NCI-H187 treated with DMSO at 0.1 percent for 48 hours (cell line): ENCODE measurements at places on chromosomes 3 and 15.

GRCh38 chr3:187765342-187765741, 20.1 kb upstream of the BCL6 start:
- no peak for DNase-seq

- DNase-seq: no peak
These were observed 160.4 kb upstream of the SLC2A2 start for GRCh38 chr3:171186817-171187500.

- no peak for DNase-seq
These were observed 24.9 kb upstream of the ATP11B start for GRCh38 chr3:182768413-182768812.

DNA sequence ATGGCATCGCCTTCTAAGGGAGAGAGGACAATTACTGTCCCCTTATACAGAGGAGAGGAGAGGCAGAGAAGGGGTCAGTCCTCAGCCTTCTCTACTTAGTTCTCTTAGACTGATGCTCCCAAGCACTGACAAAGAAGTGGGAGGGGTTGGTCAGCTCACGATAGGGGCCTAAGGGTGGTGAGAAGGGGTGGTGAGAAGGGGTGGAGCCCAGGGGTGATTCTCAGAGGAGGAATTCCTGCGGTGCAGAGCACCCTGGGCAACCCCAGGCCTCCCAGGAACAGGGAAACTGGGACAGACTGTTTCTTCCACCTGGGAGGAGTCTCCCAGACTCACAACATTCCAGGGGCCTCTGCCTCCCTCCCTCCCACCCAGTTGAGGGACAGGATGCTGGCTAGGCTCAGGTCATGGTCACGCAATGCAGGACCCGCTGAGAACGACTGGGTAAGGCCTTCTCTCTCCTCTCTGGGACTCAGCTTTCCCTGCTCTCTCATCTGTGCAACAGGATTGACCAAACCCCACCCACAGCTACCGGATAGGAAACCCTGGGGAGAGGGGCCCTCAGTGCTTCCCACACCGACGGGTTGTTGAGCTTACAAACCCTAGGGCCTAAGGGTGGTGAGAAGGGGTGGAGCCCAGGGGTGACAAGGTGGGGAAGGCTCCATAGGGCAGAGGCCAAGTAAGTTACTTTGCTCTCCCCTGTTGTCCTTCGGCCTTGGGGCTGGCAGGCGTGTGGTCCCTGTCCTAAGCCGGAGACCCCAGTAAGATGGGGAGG, 1.5 kb downstream of the TPRA1 start:
- no peak for DNase-seq

- DNase-seq: no peak
These were observed 14.8 kb downstream of the PPCDC start for GRCh38 chr15:75038231-75038630.

GRCh38 chr3:11145888-11146287, 8.4 kb upstream of the HRH1 start:
- DNase-seq: no peak

DNA sequence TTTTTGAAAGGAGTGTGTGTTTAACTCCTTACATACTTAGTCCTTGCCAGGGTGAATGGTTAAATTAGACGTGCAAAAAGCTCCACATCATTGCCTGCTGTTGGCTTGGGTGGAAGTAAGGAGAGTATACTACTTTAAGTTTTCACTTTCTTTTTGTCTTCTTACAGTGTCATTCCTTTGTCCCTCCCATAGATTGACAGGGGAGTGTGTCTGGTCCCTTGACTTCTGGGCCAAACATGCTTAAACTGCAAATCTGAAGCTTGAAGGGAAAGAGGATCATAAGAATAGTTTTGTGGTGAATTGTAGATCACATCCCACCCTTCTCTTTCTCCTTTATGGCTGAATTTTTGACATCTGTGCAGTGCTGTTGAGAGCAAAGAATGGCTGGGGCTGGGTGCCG, 355.8 kb upstream of the C2CD4B start:
- no peak for DNase-seq

- DNase-seq: no peak
These were observed 719.9 kb downstream of the CADM2 start for GRCh38 chr3:85678713-85679112.

DNA sequence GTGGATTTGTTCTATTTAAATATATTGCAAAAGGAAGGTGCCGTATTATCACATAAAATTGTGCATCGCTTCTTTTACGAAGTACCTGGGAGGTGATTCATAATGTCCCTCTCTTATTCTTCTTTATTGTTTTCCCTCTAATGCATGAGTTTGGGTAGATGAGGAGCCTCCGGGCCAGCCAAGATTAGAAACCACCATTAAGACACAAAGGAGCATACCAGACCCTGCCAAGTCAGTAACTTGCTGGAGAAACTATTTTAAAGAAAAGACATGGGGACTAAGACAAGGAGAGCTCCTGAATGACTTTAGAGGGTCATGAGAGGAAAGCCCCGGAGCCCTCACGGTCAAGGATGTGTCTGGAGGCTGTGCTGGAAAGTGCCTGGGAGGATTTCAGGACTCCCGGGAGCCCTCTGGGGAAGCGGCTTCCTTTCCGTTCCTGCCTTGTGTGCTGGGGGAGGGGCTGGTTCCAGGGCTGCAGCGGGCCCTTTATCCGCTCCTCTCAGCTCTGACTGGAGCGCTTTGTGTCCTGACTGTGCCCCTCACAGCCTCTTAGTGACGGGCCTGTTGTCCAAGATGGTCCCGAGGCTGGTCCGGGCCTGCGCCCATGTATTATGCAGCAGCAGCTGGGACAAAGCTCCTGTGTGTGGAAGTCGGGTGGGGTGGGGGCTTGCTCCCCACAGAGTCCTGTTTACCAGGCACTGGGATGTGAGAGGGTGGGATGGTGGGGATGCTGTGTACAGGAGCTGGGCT, 35.7 kb downstream of the CORO2B start:
- DNase-seq: no peak
